Memory B cell (primary cell): ENCODE measurements at places on chromosomes 12 and 14.

- no peak for DNase-seq
These were observed 9.9 kb downstream of the FOXA1 start for GRCh38 chr14:37585101-37585511.

DNA sequence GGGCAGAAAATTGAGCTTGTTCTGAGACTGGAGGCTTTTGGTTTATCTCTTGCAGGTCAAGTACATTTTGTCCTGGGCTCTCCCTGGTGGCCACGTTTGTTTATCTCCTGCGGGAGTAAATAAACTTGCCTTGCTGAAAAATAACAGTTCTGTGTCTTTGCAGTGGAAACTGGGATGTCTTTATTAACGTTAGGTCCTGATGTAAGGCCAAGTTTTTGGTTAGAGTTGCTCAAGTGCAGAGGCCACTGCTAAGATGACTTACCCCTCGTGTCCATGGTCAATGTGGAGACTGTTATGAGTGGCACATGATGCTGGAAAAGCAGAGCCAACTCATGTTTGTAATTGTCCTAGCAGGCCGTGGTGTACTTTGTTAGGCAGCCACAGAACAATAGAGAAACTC, 3.8 kb downstream of the PTPN11 start:
- DNase-seq, result no peak

DNA sequence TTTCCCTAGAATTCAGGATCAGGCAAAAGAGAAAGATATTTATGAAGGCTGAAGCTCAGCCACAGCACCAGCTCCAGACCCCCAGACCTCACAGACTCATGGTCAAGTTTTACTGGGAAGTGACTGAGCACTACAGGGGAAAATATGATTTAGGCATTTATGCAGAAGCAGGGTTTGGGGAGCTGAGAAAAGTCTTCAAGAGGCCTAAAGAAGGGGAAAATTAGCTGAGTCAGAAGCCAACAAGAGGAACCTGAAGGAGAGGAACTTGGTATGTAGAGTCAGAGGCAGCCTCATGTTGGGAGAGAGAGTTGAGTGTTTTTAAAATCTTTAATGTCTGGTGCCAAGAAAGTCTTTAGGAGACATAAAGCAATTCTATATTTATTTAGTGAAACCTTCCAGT, 63.0 kb downstream of the FOS start:
- DNase-seq, result no peak

DNA sequence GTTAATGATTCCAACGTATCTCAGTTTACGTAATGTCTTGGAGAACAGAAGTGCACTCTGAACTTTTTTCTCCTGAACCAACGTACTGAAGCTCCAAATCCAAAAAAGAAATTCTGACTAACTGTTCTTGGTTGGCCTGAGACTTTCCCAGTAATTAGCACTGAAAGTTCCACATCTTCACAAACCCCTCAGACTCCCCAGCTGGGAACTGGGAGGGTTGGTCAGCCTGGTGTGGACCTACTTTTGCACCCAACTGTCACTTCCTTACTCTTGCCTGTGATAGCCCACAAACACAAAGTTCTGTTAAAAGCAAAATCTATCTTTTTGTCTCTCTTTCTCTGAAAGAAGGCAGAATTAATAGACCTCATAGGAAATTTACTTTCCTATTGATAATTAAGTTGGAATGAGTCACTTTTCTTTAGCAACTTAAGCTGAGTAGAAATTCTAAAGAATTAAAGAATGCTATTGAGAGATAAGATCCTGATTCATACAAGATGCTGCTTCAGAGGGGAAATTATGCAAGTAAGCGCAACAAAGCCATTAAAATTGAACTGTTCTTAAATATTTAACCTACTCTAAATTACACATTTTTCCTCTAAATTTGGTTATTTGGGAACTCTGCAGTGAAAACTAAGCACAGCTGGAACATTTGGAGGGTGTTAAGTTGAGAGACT, 155.0 kb downstream of the EPS8 start:
- DNase-seq, result no peak

GRCh38 chr12:94659346-94659930, 9.1 kb upstream of the TMCC3 start:
- DNase-seq, result no peak

DNA sequence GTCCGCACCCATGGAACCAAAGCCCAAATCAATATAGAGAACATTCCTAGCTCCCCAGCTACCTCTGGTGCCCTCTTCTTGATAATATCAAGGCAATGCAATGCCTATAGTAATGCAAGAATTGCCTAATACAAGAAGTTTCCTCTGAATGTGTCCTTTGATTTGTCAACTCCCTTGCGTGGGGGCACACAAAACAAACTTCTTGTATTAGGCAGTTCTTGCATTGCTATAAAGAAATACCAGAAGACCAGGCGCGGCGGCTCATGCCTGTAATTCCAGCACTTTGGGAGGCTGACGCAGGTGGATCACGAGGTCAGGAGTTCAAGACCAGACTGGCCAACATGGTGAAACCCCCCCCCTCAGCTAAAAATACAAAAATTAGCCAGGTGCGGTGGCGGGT, 10.4 kb upstream of the ITPK1 start:
- no peak for DNase-seq

- DNase-seq, result no peak
These were observed 205.2 kb downstream of the CACNA1C start for GRCh38 chr12:2258025-2258424.

GRCh38 chr12:54048406-54049093, 5.1 kb upstream of the HOXC4 start:
- DNase-seq, result no peak

DNA sequence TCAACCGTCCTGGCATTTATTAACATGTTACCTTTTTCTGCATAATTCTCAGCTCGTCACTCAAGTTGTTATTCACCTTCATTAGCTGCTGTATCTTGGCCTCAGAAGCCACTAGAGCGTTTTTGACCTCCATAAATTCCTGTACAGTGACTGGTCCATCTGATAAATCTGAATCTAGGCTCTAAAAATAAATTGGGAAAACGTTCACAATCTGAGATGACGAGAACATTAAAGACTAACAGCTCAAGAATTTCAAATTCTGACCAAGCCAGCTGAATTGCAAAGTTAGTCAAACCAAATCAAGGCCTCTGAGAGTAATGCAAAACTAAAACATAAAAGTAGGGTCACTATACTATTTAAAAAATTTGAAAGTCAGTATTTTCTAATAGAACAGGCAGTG, 45.0 kb downstream of the GIT2 start:
- DNase-seq, result no peak

- DNase-seq, result peak; percentile 48
These were observed 6.3 kb downstream of the TNFRSF1A start for GRCh38 chr12:6335451-6336078.

GRCh38 chr14:102591372-102591943, 991 bp upstream of the RCOR1 start:
- DNase-seq, result no peak

- DNase-seq, result no peak
These were observed 61.7 kb downstream of the FBXO34 start for GRCh38 chr14:55332654-55333570.

DNA sequence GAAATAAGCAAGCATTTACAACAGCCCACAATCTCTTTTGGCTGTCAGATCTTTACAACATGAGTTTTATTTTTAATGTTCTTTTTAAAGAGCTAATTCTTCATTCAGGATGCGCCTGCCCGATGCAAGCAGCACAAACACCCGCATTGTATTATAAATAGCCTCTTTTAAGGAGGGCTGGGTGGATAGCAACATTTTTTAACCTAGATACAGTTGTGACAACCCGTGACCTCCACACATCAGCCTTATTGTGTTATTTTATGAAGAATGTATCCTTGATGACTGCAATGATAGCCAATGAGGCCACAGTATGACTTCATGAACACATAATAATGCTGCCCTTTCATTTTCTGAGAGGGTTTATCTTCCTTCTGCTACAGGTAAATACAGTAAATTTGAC, 173.7 kb downstream of the FOXN3 start:
- no peak for DNase-seq

DNA sequence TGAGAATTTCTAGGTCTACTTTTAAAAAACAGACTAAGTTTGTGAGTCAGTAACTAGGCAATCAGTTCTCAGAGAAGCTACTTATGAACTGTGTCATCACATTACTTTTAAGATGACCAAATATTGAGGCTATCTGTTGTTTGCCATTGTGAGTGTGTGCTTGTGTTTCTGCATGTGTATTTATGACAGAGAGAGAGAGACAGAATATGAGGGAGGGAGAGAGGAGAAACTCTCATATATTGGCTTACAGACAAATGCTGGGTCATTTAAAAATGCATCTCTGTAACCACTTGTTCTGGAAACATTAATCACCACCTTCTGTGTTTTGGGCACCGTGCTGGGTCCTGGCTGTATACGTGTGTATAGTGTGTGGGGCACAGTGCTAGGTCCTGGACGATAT, 161.5 kb upstream of the FRMD6 start:
- DNase-seq, result no peak

- DNase-seq, result no peak
These were observed 100.7 kb upstream of the SLC38A4 start for GRCh38 chr12:46926526-46926925.

DNA sequence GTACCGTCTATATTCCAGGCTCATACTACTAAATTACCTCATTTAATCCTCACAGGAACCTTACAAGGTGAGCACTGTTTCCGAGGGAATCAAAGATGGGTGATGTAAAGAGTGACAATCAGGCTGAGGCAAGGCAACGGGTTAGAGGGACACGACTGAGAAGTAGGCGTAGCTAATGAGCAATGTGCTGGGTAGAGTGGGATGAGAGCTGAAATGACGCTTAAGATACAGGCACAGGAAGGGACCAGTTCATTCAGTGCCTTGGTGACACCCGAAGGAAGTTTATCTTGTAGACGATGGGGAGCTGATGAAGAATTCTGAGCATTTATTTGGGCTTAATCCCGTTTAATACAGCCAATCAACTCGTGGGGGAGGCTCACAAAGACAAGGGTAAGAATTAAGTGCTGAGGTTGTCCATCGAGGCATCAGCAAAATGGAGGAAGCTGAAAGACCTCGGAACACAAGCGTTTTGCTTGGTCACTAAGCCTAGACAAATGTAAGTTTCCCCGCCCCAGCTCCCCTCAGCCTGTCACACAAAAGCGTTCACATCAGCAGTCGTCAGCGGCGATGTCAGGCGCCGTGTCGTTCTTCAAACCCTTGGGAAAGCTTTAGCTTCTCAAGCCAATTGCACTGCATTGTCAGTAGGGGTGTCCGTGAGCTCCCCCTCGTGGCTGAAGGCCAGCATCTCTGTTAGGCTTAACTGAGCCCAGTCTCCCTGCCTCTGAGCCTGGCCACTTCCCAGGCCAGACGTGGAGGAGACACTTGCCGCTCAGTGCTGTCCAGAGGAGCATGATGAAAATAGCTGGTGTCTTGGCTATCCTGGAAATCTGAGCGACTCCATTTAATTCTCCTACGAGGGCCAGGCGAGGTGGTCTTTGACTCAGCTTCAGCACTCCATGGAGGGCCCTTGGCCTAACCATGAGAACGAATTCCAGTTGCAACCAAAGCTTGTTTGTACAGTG, 288.5 kb upstream of the G2E3 start:
- peak; percentile 38 for DNase-seq

- no peak for DNase-seq
These were observed 20.1 kb downstream of the APOBEC1 start for GRCh38 chr12:7645395-7646177.

DNA sequence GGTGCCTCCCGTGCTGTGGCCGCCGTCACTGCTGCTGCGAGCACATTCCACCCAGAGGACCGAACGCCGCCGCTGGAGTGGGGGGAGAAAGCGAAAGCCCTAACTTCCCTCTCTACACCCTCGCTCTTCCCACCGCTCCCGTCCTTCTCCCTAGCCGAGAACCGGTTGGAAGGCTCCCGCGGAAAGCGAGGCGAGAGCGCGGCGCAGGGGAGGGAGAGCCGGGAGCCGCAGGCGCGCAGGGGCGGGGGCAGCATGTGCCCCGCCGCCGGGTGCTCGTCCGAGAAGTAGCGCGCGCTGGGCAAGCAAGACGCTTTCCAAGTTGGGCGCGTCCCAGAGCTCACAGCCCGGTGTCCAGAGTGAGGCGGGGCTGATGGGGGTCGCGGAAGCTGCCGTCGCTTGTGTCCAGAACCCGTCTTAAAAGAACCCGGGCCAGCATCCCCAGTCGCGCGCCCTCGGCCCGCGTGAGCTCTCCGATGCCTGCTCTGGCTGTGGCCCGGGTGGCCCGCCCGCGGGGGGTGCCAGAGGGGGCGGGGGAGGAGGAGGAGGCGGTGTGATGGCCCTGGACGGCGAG, at the start of gene TRHDE:
Gene TRHDE (plus strand): TSS at position 280 of the 571 bp plus-strand sequence. CDS start 274 bp downstream, at position 554.
- no peak for DNase-seq

DNA sequence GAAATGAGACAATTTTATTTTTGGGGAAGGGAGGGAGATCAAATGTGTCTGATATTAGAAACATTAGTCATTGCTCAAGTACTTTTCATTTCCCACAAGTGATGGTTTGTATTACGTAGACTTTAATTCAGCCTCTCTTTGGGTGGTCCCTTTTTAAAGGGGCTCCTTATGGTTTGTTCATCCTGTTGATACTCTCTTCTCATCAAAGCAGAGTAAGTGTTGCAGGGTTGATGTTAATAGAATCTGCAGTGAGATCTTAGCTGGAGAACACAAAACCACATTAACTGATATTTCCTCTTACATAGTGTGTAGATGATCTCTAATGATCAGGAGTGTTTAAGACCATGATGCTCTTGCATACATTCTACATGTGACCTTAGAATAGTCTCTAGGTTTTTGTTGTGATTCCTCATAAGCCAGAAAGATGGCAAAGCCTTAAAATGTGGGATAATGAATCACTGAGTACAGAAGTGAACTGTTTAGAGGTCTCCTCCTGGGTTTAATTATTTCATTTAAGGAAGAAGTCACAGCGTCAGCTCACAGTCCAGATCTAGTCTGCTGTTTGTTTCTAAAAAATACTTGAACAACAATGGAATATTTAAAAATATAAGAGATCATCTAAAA, 87.4 kb upstream of the PTPRR start:
- DNase-seq, result no peak

GRCh38 chr14:56648508-56649301, 69.1 kb downstream of the TMEM260 start:
- no peak for DNase-seq
